ENCODE measurements at places on chromosomes 1 and 21.

GRCh38 chr1:162561616-162562469, at the start of gene UAP1:
Gene UAP1 (plus strand): TSS chr1:162561722. CDS start chr1:162566069, 4,347 bp downstream.
- DNase-seq: no peak

DNA sequence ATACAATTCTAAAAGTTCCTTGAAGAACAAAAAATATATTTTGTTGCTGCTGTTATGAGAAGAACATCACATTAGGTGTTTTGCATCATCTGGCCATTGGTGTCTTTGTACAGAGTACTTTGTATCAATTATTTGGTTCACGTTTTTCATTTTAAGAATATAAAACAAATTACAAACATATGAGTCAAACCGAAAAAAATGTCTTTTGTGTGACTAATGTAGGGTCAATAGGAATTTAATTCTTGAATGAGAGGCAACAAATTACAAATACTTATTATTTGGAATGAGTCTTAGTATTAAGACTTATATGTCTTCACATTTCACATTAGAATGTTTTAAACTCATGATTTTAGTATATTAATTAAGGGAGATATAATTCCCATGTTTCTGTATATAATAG, 54.8 kb downstream of the NR5A2 start:
- DNase-seq: no peak

DNA sequence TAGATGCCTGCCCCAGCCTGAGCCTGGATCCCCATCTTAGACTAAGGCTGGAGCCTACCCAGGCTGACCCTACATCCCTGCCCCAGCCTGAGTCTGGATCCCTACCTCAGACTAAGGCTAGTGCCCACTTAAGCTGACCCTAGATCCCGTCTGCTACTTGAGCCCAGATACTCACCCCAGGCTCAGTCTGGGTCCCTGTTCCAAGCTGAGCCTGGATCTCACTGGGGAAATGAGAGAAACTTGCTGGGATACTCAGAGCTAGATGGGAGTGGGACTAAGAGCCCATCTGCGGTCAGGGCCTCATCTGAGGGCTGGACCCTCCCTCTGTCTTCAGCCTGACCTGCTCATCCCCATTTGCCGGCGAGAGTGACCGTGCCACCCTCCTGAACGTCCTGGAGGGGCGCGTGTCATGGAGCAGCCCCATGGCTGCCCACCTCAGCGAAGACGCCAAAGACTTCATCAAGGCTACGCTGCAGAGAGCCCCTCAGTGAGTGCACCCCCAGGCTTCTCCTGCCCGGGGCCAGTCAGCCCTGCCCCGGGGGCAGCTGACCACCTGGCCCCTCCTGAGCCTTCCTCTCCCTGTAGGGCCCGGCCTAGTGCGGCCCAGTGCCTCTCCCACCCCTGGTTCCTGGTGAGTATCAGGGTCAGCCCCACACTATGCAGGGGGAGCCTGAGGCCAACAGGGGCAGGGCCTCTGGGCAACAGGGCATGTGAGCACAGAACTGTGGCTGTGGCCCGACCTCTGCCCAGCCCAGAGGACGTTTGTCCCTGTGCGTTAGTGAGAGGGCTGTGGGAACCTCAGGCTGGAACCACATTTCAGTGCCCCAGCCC, 36.8 kb downstream of the TRIM11 start:
- no peak for DNase-seq

- DNase-seq: peak; percentile 72
These were observed 504 bp downstream of the PHTF1 start for GRCh38 chr1:113758631-113759332.

DNA sequence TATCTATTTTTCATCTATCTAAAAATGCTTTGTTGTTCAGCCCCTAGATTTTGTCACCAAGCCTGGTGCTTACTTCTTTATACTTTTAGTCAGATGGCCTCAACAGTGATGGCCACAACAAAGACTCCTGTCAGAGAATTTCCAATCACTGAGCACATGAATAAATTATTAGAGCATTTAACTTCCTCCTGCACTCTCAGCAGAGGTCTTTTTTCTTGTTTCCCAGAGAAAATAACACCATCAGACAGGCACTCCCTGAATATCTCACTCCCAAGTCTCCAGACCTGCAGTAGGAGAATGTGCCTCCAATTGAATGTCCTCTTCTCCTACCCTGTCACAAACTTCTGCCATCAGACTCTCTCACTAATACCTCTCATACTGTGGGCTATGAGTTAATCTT, 616.0 kb upstream of the NR5A2 start:
- DNase-seq: no peak

DNA sequence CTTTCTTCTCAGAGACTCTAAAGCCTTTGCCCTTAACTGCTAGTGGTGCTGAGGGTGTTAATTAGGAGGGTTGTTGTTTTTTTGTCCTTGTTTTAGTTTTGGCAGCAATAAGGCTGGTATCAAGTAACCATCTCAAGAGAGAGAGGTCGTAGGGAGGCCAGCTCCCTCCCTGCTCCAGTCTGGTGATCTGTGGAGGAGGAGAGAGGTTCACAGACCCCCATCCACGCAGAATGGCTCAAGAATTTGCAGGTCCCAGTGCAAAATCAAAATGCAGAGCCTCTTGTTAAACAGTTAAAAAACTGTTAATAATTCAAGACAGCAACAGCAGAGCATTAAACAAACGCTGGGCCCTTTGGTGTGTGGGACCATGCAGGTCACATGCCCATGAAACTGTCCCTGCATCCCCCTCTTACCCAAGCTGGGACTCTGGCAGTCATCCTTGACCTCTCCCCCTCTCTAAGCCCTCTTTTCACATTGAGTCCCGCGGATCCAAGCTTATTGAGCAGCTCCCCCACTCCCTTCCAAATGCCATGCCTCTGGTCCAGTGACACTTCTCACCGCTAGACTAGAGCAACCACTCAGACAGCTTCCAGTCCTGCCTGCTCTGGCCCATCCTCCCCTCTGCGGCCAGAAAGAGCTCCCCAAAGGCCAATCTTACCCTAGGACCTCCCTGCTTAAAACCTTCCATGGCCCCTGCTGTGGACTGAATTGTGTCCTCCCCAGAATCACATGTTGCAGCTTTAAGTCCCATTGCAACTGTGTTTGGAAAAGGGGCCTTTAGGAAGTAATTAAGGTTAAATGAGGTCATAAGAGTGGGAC, 47.7 kb upstream of the RPL11 start:
- DNase-seq: no peak

DNA sequence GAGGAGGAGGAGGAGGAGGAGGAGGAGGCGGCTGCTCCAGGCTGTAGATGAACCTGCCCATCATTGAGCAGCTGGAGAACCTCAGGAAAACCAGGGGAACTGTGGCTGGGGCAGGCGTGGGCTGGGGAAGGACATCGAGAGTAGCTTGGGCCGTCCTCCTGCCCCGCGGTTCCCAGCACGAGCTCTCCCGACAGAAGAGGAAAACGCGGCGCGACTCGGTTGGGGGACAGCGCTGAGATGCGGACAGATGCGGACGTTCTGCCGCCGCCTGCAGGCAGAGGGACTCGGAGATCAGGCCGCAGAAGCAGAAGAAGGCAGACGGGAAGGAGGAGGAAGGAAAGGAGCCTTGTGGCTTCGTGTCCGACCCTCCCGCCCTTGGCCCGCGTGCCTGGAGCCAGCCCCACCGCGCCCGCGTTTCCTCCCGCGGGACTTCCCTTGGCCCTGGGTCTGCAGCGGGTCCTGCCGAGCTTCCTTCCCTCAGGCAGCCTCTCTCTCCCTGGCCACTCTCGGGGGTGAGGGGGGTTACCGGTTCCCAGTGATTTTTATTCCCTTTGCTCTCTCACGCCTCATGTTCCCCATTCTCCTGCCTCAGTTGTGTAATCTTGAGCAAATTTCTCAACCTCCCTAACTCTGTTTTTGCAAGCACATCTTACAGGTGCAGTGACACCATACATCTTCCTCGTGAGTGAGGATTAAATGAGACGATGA, 1.7 kb upstream of the TNFRSF9 start:
- peak; percentile 13 for DNase-seq

- DNase-seq: no peak
These were observed 3.2 kb upstream of the TAL1 start for GRCh38 chr1:47235241-47235681.

DNA sequence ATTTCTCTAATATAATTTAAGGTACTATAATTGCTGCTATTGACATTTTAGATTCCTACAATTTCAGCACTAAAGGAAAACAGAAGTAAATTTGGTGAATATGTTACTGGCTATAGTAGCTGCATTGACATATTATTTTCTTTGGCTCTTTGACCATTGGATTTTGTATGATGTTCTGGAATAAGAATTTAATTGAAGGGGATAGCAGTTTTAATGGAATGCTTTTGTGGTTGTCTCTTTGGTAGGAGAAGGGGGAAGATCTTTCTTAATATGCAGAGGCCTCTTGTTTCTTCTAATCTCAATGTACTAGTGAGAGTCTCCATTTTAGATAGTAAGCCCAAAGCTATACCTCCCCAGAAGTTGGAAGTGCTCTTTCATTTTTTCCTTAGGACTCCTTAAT, 6.9 kb downstream of the DTL start:
- no peak for DNase-seq

DNA sequence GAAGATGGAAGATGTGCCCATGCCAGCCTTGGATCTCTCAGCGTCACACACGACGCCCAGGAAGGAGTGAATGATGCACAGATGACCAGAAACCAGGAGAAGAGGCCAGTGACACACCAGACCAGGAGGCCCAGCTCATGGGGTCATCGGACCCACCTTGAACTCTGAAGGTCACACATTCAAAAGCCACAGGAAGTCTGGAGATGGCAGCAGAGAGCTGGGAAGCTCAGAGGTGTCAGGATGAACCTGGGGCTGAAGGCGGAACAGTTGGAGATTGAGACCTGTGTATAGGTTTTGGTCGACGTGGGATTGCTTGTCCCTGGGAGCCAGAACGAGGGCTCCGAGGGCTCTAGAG, 43.6 kb downstream of the SLC19A1 start:
- no peak for DNase-seq

GRCh38 chr1:87950369-87950768, 621.7 kb downstream of the LMO4 start:
- no peak for DNase-seq

DNA sequence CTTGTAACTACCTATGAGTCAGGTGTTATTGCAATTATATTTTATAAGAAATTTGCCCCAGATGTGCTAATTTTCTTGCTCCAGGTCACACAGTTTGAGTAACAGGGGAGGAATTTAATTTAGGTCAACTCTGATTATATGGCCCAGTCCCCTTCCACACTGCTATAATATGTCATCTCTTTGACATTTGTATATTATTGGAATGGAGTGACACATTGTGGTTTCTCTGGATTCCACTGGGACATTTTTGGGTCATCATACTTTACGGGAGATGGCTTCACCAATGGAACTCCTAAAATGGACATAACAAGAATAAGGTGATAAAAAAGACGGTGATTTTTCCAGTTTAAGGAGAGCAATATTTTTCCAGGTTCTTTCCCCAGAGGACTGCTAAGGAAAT, 191.2 kb downstream of the DISC1 start:
- no peak for DNase-seq

DNA sequence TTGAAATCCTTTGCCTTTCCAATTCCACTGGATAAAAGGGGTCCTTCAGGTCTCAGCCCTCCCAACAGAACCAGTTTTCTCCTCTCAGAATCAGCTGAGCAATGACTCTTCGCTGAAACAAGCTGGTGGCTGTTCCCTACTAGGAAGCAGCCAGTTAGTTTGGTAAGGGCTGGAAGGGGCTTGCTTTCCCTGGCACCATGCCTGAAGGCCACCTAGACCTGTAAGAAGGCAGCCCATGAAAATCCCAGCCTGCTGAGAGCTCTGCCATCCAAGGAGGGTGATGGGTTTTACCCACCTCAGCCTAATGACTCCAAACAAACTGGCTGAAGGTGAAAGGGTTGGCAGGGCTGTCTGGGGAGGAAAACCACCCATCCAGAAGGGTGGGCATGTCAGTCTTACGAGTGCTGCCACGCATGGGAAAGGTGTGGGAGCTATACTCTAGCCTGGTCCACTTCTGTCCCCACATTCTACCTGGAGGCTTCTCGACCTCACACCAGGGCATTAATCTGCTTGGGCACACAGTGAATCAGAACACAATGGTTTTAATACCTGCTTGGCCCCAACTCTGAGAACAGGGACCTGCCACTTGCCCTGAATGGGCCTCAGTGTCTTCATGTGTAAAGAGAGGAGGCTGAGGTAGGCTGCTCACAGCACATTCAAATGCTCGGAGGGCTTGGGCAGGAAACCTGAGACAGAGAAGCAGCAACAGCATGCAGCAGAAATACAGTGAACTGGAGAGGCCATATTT, 53.0 kb downstream of the CD46 start:
- DNase-seq: no peak

DNA sequence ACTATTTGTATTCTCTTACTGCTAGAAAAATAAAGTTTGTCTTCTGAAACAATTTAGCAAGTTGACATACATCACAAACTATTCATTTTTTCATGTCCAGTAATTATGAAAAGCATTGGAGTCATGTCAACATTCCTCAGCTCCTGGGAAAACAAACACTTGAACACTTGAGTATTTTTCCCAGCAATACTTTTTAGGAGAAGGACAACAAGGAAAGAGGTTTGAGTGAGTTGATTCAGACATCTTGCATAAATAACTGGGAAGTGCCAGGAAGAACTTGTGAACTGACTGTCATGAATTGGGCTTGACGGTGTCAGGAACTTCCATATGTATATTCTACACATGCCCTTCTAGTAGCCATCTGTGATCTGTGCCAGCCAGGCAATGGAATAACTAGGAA, 195.6 kb downstream of the HMCN1 start:
- no peak for DNase-seq

DNA sequence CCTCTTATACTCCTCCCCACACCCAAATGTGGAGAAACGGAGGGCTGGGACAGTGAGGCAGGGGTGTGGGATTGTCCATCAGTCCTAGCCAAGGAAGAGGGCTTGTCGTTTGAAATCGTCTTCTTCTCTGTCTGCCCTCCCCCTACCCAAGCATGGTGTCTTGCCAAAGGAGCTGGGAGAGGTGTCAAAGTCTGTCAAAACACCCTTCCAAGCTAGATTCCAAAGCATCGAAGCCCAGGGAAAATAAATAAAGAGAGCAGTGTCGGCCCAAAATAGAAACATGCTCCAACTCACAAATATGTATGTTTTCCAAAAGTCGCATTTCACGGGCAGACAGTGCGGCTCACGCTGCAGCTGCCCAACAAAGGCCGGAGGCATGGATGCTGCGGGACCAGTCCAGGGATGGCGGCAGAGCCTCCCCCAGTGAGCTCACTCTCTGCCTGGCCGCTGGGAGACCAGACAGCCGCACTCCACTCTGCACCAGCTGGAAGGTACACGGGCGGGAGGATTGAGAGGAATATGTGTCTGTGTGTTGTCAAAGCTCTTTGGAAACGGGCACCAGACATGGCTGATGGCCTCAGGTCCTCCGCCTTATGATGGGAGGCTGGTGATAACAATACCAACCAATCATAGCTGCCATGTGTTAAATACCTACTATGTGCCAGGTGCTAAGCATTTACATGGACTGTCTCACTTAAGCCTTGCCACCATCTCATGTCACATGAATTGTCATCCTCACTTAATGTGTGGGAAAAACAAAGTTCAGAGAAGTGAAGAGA, 3.9 kb downstream of the DISP3 start:
- no peak for DNase-seq

GRCh38 chr1:59178339-59179187, 118.3 kb upstream of the FGGY start:
- no peak for DNase-seq

Measured in T-helper 2 cell (primary cell).